Mesenchymal stem cell (in vitro differentiated cells and primary cell): ENCODE measurements at places on chromosomes 5 and 9.

- DNase-seq: peak; percentile 71
These were observed 182.4 kb upstream of the OTULINL start for GRCh38 chr5:14399054-14399692.

- DNase-seq: no peak
These were observed 47.5 kb downstream of the FEM1C start for GRCh38 chr5:115496936-115497576.

- no peak for DNase-seq
These were observed 222.6 kb downstream of the EBF1 start for GRCh38 chr5:158877124-158877581.

GRCh38 chr5:132506094-132506692, 15.6 kb upstream of the IRF1 start:
- DNase-seq: peak; percentile 93

DNA sequence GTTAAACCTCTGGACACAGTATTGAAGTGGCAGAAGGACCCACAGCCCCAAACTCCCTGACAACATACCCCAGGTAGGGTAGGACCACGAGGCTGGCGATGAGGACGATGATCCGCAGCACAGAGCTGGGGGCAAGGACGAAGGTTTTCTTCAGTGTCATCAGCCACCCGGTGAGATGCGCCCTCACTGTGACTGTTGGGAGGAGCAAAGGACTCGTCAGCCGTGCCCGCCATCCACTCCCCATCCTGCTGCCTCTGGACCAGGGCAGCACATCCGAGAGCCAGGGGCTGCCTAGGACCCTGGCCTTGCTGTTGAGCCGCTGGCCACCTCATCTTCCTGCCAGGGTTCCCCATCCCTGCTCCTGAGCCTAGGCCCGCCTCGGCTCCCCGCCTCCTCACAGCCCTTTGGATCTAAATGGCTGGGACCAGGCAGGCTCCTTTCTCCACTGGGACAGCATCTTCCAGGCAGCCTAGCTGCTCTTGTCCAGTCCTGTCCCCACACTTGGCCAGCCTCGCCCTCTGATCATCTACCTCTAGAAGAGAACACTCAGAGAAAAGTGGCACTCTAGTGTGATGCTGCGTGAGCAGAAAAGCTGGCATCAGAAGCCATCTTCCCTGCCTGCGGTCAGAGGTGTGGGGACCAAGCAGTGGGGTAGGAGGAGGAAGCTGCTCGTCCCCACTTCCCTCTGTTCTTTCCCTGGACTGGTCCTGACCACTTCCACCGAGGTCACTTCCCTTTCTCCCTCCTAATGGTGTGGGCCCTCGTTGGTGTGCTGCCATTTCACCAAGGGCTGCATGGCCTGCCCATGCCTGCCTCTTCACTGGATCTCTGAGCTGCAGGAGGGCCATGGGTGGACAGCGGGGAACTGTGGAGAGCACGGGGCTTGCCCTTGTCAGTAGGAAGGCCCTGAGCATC, 49.2 kb downstream of the OTULIN start:
- no peak for DNase-seq

DNA sequence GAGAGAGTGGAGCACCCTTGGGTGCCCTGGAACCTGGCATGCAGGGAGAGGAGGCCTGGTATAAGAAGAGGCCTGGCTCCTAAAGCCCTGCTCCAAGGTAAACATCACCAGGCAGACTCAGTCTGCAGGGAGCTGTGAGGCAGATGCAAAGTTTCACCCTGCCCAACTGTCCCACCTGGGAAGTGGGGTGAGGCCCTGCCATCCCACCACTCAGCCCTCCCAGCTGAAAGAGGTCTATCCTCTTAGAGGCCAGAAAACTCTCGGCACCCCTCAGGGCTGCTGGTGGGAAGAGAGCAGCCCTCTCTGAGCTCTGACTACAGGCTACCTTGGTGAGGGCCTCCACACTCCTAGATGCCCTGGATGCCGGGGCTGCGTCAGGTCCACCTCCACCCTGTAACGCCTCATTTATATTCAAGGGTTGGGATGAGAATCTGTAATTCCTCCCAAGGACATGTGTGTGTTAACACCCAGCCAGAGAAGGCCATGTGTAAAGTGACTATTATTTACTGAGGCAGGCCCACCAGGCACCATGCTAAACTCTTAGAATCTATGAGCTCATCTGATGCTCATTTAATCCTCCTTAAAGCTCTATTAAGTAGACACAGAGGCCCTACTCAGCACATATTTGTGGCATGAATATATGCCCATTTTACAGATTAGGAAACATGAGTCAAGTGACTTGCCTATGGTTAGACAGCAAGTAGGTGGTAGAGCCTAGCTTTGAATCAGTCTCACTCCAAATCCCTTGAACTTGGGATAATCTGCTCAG, 205.9 kb downstream of the FSTL4 start:
- DNase-seq: no peak

GRCh38 chr9:131329241-131329641, 39.7 kb downstream of the PLPP7 start:
- no peak for DNase-seq

- DNase-seq: no peak
These were observed 41.5 kb downstream of the VAV2 start for GRCh38 chr9:133950629-133951111.

GRCh38 chr5:116071211-116071610, 13.6 kb upstream of the COMMD10 start:
- DNase-seq: no peak

DNA sequence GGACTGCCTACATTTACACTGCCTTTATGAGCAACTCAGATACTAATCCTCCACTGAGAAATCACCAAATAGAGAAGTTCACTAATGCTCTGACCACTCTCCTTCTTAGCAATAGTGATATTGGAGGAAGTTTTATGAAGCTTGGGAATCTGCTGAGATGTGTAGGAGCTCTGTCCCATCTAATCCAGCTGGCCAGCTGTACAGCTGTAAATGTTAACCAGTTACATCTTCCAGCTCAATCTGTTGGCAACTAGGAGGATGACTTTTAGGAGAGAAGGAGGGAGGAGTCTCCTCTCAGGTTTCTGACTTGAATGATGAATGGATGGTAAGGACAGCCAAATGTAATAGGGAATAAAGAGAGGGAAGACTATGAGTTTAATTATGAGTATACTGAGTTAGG, 36.3 kb upstream of the LRRC19 start:
- no peak for DNase-seq

GRCh38 chr5:96852759-96853158, 23.5 kb upstream of the ERAP2 start:
- DNase-seq: no peak
